ENCODE measurements at places on chromosomes 12 and 14. TPM values are rescaled to one million over a fixed set of nuclear protein-coding genes. Genes with fewer than 3 reads are reported as not detected.
A peak's percentile ranks its signal among the peaks of the same experiment; 100 is the strongest.

- peak; percentile 22 for DNase-seq
Measured at GRCh38 chr12:125533434-125534029, 468.3 kb downstream of the AACS start.

- no peak for DNase-seq
Measured at GRCh38 chr12:62803756-62804155, 131.2 kb downstream of the PPM1H start.

DNA sequence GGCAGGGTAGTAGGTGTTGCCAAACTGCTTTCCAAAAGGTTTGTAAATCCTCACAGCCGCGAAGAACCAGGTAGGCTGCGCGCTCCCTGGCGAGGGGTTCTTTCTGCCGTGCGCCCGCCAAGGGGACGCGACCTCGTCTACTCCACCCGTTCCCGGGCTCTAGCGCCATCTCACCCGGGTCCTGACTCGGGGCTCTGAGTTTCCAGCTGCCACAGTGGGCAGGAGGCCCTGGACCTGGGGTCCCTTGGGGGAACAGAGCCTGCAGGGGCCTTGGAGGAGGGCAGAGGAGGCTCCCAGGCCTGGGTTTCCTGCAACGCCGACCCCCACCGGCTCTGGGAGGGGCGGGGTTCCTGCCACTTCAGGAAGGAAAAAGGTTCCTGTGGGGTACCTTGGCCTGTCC lies 706 bp downstream of the ANHX start:
- no peak for DNase-seq

The TAS2R7 gene
- total RNA-seq = not detected

The GDF3 gene
- total RNA-seq = 0.79 TPM

The A2ML1 gene
- total RNA-seq = not detected

The SLC24A4 gene
- total RNA-seq = under 0.01 TPM

Measured in lung microvascular endothelial cell (primary cell).